ENCODE measurements at places on chromosomes 11 and 22.

GRCh38 chr11:125428486-125429173 lies 67.4 kb downstream of the FEZ1 start:
- DNase-seq: no peak

GRCh38 chr11:125063429-125064043 lies 431 bp downstream of the SLC37A2 start:
- DNase-seq: no peak

- DNase-seq: no peak
These were observed 15.3 kb downstream of the IL17REL start for GRCh38 chr22:49997251-49997599.

DNA sequence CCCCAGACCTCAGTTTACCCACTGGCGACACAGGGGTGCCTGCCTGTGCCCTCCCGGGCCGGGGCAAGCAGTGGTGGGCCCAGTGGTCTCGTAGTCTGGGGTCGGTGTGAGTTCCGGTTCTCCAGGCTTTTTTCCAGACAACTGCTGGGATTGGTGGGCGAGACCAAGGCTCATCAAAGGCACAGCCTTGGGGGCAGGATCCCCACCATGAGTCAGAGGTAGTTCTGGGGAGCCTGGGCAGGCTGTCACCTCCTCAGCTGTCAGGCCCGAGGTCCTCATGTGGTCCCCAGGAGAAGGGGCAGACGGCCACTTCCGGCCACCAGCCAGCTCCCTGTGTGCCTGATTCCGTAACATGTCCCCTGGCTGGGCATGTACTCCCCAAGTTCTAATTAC lies 827 bp upstream of the MUC2 start:
- no peak for DNase-seq

DNA sequence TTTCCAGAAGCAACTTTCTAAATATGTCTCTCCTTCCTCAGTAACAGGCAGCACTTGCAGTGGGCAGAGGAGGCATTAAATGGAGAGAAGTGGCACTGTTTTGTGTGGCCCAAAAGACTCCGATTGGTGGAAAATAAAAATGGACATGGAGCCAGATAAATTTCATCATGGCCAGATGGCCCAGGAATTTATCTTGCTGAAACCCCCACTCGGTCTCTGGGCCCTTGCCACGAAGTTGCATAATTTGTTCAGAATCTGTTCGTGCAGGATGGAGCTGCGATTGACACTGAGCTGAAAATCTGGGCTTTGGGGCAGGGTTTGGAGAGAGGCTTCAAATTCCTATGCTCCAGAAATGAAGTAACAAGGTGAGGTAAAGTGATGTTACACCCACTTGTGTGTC lies 65.5 kb downstream of the C11orf91 start:
- no peak for DNase-seq

- no peak for DNase-seq
These were observed 303.7 kb upstream of the PLET1 start for GRCh38 chr11:112564228-112564955.

DNA sequence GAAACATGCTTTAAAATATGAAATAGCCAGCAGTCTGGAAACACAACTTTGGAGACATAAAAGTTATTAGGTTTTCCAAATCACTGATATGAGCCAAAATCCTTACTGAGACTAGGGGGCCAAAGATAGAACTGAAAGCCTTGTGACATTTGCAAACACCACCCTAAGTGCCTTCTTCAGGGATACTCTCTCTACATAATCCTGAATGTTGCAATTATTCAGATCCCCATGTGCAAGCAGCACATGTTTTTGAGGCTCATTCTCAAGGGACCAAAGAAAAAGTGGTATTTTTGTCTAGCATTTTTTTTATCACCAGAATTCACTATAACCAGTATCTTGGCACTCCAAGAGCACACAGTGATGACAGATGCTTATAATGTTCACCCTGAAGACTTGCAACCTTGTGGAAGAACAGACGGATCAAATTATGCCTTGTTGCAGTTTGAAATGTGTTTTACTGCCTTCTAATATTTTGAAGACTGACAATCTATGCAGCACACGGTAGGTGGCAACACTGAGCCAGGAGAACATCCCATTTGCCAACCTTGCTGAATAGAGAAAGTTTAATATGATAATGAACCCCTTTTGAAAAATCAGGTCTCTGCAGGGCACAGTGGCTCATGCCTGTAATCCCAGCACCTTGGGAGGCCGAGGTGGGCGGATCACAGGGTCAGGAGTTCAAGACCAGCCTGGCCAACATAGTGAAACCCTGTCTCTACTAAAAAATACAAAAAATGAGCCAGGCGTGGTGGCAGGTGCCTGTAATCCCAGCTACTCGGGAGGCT lies 78.5 kb downstream of the PLEKHA7 start:
- DNase-seq: no peak

GRCh38 chr11:134374171-134374570 lies 37.9 kb downstream of the B3GAT1 start:
- DNase-seq: no peak

GRCh38 chr11:130068546-130068985 lies 1.1 kb upstream of the APLP2 start:
- no peak for DNase-seq

DNA sequence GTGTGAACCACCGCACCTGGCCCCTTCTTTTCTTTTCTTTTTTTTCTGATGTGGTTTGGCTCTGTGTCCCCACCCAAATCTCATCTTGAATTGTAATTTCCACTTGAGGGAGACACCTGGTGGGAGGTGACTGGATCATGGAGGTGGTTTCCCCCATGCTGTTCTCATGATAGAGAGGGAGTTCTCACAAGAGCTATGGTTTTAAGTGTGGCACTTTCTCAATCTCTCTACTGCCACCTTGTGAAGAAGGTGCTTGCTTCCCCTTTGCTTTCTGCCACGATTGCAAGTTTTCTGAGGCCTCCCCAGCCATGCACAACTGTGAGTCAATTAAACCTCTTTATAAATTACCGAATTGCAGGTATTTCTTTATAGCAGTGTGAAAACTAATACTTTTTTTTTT lies 4.9 kb upstream of the TCN2 start:
- DNase-seq: no peak

GRCh38 chr11:45801723-45802315 lies 3.1 kb upstream of the SLC35C1 start:
- no peak for DNase-seq

DNA sequence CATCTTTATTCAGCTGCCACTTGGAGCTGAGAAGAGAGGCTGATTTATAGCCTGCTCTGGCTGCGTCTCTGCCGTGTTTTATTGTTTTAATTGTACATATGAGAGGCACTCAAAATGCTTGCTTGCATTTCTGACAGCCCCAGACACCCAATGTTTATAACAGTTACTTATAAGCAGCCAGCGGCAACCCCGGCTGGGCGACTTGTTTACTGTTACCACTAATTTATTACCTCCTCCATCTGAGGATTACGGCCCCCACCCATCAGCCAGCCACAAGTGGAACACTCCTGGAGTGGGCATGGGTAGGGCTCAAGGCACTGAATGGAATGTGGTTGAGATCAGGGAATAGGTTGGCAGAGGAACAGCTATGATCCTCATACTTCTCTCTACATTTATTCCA lies 61.2 kb downstream of the CLPB start:
- DNase-seq: no peak

- DNase-seq: no peak
These were observed 359.2 kb downstream of the BUD13 start for GRCh38 chr11:116413301-116414242.

DNA sequence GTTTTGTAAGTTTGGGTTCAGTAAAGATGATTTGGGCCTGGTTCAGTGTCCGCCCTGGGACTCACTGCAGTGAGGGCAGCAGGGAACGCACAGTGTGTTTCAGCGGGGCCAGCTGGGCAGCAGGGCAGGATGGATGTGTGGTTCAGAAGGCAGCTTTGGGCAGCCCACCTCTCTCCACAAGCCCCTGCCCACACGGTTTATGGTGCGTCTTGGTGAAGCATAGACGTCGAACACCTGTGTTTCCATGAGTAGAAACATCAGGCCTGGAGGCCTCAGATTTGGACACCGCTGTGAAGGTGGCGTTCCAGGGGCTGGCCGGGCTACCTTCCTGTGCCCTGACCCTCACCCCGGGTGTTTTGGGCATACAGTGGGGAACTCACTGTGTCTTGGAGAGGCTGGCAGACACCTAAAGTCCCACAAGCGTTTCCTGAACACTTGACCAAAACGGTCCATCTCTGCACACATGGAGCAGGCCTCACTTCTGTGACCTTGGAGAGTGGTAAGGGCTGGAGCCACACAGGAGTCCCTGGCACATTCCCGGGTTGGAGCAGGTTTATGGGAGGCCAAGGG lies 59.0 kb downstream of the ST14 start:
- DNase-seq: no peak

DNA sequence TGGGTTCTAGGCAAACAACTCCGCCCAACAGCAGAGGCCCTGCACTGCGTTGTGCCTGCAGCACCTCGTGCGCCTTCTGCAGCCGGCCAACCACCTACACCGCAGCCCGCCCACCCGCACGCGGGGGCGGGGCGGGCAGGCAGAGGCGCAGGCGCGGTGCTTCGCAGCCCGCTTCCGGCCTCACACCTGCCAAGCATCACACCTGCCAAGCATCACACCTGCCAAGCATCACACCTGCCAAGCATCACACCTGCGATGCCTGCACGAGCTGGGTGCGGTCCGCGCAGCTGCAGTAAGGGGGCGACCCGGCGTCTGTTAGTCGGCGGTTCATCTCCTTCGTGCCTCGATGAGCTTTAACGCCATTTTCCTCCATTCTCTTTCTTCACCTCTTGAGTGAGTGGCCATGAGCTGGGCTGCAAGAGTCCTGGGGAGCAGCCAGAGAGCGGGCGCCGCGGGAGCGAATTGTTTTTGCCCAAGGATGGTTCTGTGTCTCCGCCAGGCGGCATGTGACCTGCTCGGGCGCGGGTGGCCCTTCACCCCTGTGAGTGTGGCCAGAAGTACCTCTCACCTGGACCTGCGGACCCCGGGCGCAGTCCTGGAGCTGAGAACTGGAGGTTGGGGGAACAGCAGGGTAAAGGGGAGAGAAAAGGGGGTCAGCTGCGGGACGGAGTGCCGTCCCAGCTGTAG lies at the start of gene LDHAL6A:
LDHAL6A (plus strand) TSS at position 171 of the 687 bp plus-strand sequence. CDS start 825 bp downstream, outside the sequence.
- no peak for DNase-seq

DNA sequence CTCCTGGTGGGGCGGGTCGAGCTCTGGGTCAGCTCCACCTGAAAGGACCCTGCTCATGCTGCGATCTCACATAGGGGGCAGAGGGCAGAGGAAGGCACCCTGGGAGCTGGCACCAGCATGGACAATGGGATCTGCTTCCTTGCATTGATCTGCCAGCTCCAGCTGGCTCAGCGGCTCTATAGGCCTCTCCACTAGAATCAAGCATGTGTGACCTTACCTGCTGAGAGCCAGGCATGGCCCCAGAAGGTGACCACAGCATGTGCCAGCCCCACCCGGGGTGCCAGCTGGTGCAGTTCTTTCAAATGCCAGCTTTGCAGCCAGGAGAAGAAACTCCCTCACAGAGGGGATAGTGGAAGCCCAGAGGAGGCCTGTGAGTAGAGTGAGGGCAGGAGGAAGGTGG lies 22.0 kb upstream of the KLHL35 start:
- DNase-seq: no peak

- no peak for DNase-seq
These were observed 2.4 kb downstream of the MAPK1 start for GRCh38 chr22:21865041-21865440.

DNA sequence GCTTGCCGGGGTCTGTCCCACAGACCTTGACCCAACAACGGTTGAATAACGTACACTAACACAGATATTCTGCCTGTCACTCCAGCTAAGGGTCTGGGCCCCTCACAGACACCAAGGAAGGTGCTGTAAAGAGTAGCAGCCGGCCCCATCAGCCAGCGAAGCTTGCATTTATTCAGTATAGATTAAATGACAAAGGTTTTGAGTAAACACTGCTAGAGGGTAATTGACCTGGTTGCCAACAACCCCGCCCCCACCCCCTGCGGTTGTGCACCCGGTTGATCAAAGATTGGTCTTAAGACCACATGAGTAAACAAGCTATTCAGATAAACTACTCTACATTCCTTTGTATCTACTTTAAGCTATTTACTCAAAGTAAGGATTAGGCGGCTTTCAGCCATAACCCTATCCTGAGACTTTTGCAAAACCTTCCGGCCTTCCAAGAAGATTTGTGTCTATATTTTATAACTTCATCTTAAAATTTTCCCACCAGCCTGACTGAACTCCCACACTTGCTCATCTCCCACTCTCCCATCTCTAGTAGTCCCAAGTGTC lies 4.8 kb upstream of the CKAP5 start:
- DNase-seq: no peak

DNA sequence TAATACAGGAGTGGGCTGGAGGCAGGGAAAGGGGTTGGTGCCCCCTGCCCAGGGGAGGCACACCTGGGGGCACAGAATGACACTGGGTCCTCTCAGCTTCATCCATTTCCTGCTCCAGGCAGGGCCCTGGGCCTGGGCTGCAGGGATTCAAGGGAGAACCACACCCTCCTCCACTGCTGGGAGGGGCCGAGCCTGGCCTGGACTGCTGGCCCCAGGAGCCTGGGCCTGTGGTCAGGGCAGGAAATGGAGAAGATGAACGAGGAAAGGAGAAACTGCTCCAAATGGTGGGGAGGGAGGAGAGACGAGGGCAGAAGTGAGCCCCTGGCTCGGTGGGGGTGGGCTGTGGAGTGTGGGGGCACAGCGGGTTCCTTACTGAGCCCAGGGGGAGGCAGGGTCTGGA lies 38.1 kb upstream of the KCNQ1OT1 start:
- no peak for DNase-seq

GRCh38 chr11:108934289-108934688 lies 269.4 kb downstream of the DDX10 start:
- no peak for DNase-seq

GRCh38 chr22:22787786-22788459 lies 99.7 kb upstream of the IGLL5 start:
- peak; percentile 70 for DNase-seq

- no peak for DNase-seq
These were observed 506.8 kb downstream of the INSC start for GRCh38 chr11:15621565-15621964.

DNA sequence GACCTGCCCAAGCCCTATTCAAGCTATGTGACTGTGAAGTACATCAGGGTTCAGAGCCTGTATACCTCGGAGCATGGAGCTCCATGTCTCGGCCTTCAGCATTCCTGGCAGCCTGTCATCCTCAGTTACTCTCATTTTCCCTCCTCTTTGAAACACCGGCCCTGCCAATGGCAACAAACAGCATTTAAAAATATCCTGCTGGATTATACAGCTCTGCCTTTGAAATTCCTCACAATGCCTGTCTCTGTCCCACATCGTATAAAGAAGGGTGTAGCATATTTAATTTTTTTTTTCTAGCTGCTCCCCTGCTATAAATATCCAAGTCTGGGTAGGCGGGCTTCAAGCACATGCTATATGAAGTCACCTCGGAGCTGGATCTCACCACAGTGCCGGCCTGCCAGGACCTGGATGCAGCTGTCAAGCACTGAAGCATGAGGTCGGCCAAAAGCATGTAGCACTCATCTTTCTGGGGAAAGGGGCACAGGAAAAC lies 11.8 kb downstream of the ABTB2 start:
- DNase-seq: no peak

- DNase-seq: no peak
These were observed 79.9 kb downstream of the FAM181B start for GRCh38 chr11:82653752-82654151.

GRCh38 chr22:45742866-45743450 lies 71.3 kb downstream of the ATXN10 start:
- no peak for DNase-seq

- no peak for DNase-seq
These were observed 33.1 kb upstream of the L3MBTL2 start for GRCh38 chr22:41171996-41172395.

- no peak for DNase-seq
These were observed 7.7 kb upstream of the BAIAP2L2 start for GRCh38 chr22:38118182-38118581.
